ENCODE measurements at places on chromosomes 6 and 20.
A peak's percentile ranks its signal among the peaks of the same experiment; 100 is the strongest.

- DNase-seq = no peak
These were observed 1265.4 kb upstream of the ADGRB3 start for GRCh38 chr6:67369679-67370078.

GRCh38 chr6:17988422-17988944 is 1.0 kb upstream of the KIF13A start:
- DNase-seq = peak; percentile 73

- DNase-seq = no peak
These were observed 21.9 kb upstream of the IPCEF1 start for GRCh38 chr6:154378518-154378917.

- DNase-seq = no peak
These were observed 464 bp downstream of the EHMT2 start for GRCh38 chr6:31896856-31897611.

DNA sequence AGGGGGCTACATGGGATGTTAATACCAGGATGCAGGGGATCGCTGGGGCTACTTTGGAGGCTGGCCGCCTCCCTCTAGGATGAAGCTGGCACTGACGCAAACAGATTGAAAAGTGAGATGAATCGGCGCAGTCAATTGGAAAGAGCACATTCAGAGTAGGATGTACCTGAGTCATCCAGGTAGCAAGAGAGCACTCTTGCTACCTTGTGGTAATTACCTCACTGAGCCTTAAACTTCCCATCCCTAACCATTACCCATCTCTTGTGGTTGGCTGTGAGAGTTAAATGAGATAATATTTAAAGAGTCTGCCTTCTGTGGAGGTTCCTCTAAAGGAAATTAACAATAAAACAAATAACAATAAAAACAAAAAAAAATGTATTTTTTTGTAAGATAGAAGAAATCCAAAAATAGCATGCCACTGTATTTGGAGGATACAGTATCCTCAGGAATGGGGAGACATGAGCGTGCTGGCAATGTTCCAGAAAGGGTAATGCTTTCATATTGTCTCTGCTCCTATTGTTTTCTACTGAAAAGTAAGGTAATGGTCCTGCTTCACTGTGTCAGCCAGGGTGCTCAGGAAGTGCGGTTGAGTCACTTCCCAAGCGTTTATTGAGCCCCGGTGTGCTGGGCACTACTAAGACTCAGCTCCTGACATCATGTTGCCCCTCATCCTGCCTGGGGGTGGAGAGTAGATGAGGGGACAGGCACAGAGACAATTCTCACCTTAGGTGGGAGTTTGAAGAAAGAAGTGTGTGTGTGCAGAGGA is 301.1 kb downstream of the EYA4 start:
- DNase-seq = no peak

Data from NCI-H510A treated with DMSO at 0.1 percent for 48 hours (cell line).